ENCODE measurements at places on chromosomes 1 and 21. TPM values are rescaled to one million over a fixed set of nuclear protein-coding genes. Genes with fewer than 3 reads are reported as not detected.

GRCh38 chr1:83912876-83913275 is 86.1 kb downstream of the TTLL7 start:
- no peak for DNase-seq

- DNase-seq: no peak
Measured at GRCh38 chr1:225413708-225414375, 14.0 kb downstream of the LBR start.

The EPHA10 gene
- 0.43 TPM for total RNA-seq

GRCh38 chr1:100448366-100448765 is 89.6 kb upstream of the GPR88 start:
- no peak for DNase-seq

DNA sequence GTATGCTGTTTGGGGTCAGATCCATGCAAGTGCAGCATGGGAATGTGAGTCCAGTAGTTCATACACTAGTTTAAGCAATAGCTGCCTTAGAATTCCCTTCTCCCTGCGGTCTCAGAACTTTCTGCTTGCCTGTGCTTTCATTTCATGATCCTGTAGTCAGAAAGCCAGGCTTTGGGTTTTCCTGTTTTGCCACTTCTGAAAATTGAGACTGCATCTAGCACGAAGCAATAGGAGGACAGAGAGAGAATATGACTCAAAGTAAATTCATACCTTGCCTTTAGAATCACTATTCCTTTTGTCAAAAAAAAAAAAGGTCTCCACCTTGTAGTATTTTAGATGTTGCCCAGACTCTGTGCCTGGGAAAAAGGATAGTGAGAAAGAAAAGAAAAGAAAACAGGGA is 161.2 kb upstream of the SNX7 start:
- DNase-seq: no peak

GRCh38 chr1:31548534-31548906 is 27.8 kb upstream of the TINAGL1 start:
- no peak for DNase-seq

GRCh38 chr1:6465461-6466005 is 440 bp downstream of the TNFRSF25 start:
- DNase-seq: no peak

The CLCA1 gene
- total RNA-seq: not detected

DNA sequence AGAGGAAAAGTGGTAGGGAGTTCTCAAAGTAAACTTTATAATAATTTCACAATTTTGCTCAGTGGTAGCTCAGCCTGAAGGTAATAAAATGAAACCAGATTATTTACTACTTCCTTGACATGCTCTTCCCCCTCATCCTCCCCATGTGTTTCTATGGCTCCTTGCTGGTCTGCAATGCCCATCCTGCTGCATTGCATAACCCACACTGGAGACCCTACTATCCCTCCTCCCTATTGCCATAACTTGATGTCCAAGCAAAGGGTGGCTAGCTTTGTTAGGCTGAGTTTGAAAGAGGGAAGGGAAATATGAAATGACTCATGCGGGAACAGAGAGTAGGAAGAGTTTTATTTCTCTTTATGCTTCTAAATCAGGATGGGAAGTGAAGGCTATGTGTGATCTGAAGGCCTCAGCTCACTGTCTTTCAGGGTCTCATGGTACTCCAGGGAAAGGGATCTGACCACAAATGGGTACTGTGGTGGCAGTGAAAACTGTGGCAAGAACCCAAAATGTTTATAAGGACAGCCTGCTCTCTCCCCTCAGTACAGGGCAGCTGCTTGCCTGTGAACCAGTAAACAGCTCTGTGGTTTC is 36.4 kb upstream of the HSD17B7 start:
- DNase-seq: no peak

All from NCI-H460 (cell line).